Hypothalamus (tissue), 51 donors: ENCODE measurements at places on chromosomes 1 and 21.
A peak's percentile ranks its signal among the peaks of the same experiment; 100 is the strongest.

DNA sequence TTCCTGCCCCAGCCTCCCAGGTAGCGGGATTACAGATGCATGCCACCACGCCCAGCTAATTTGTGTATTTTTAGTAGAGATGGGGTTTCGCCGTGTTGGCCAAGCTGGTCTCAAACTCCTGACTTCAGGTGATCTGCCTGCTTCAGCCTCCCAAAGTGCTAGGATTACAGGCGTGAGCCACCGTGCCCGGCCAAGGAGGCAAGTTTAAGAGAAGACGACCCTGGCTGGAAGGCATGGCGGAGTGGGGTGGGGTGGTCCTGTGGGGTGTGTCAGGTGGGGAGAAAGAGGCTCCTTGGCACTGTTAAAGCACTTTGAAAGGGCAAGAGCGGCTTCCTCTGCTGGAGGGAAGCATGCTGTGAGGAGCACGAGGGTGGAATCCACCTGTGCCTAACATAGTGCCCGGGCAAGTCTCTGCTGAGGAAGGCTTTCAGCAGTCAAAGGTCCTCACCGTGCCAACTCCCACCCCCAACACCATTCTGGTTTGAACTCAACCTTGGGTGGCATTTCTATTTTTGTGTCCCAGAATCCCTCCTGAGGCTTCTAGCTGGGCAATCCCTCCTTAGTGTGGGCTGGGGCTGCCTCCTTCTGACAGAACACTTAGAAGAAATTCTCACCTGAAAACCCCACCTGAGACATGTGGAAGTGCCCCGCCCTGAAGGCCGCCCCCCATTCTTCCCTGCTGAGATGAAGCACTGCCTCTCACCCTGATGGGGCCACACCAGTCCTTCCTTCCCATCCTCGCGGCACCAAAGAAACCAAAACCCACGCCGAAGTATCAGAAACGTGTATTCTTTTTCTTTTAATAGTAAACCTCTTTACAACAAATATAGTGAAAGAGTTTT lies 37.4 kb downstream of the MEF2D start:
- DNase-seq = no peak

DNA sequence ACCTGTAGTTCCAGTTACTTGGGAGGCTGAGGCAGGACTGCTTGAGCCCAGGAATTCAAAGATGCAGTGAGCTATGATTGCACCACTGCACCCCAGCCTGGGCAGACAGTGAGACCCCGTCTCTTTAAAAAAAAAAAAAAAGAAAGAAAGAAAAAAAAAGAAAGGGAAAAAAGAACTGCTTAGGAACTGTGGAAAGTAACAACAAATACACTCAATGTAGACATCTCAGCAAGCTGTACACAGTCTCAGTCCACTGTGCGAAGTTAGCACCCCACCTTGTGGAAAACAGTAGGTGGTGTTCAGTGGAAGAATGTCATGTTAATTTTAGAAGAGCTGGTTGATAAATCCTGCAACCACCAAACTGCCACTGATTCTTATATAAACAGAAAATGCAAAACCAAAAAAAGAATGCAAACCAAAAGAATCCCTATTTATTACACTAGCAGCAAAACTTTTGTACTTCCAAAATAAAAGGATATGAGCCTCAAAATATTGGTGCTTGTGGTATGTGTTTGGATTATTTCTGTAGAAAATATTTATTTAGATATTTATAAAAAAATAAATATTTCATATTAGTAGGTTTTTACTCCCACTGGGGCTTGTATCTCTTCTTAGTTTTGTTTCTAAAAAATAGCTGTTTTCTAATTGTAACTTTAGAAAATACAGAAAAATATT lies 31.1 kb downstream of the ALG14 start:
- no peak for DNase-seq

- no peak for DNase-seq
Measured at GRCh38 chr1:211324992-211325775, 1.4 kb upstream of the TRAF5 start.

GRCh38 chr1:218624052-218624451 lies 278.9 kb downstream of the TGFB2 start:
- DNase-seq = no peak

DNA sequence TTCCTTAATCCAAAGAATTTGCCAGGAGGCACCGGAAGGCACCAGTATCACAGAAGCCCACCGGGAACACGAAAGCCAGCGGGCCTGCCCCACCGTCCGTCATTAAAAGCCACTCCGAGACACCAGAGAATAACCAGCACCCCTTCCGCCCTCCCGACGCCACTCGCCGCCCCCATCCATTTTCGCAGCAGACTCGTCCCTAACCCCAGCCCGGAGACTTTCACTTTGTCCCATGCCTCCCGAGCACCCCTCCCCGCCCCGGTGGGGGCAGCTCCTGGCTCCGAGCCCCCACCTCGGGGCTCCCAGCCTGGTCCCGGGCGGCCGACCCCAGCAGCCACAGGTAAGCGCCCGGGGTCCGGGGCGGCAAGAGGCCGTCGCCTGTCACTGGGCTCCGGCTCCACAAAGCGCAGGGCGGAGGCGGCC lies 105.4 kb downstream of the SLC45A1 start:
- no peak for DNase-seq

DNA sequence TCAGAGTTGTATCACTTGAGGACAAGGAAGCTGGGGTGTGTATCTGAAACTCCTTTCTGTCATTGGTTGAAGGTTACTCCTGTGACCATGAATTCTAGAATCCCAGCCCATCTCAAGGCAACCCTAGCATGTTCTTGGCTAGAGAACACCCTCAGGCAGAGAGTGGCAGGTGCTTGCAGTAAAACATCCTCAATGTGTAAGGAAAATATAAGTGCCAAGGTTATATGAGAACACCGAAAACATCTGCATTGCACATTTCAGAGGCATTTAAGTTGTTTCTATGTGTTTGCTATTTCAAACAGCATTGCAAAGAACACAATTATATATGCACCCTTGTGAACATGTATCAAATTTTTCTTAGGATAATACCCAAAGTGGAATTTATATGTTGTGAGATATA lies 471.9 kb downstream of the USP25 start:
- DNase-seq = no peak

DNA sequence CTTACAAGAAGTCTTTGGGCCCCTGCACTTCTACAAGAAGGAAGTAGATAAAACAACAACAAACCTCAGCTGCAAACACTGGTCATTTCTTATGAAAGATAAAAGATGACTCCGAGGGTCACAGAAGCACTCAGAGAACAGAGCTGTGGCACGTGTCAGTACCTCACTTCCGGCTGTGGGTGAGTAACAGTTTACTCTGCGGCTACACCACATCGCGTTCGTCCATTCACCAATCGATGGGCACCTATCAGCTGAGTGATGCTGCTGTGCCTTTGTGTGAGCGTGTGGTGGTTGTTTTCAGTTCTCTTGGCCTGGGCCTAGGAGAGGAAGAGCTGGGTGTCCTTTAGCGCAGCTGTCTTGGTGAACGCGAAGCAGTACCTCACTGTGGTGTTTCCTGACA lies 49.9 kb downstream of the COL6A1 start:
- no peak for DNase-seq

DNA sequence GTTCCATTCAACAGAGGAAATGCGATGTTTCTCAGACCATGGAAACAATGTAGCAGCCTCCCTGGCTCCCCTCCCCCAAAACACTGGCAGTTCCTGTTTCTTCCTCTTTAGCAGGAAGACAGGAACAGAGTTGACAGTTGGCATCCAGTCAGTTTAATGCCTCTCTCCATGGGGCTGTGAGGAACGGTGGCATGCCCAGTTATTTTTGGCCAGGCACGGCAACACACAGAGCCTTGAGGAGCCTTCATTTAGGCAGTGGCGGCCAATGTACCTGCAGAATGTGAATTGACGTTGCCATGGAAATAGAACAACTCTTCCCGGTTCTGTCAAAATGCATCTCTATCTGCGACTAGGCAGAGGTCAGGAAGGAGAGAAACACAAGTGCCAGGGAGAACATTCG lies 330.6 kb downstream of the DSCAM start:
- DNase-seq = peak; percentile 22

GRCh38 chr1:6037338-6037762 lies 8.3 kb upstream of the KCNAB2 start:
- no peak for DNase-seq

GRCh38 chr1:221783437-221783836 lies 41.5 kb upstream of the DUSP10 start:
- no peak for DNase-seq

DNA sequence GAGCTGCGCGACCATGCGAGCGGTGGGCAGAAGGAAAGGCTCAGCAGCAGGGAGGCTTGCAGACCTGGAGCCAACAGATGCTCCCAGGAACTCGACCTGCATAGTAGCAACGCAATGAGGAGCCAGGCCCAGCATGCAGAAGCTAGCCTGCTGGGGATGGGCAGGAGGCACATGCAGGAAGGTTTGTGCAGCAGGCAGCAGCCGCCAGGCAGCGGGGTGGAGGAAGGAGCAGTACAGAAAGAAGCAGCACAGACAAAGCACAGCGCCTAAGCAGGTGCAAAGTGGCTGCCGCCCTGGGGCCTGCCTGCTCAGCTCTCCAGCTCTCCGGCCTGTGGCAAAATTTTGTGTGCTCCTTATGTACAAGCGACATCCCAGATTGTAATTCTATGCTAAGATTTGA lies 213.5 kb upstream of the MAP1LC3C start:
- no peak for DNase-seq

- no peak for DNase-seq
Measured at GRCh38 chr1:11412141-11412540, 66.8 kb upstream of the DISP3 start.

DNA sequence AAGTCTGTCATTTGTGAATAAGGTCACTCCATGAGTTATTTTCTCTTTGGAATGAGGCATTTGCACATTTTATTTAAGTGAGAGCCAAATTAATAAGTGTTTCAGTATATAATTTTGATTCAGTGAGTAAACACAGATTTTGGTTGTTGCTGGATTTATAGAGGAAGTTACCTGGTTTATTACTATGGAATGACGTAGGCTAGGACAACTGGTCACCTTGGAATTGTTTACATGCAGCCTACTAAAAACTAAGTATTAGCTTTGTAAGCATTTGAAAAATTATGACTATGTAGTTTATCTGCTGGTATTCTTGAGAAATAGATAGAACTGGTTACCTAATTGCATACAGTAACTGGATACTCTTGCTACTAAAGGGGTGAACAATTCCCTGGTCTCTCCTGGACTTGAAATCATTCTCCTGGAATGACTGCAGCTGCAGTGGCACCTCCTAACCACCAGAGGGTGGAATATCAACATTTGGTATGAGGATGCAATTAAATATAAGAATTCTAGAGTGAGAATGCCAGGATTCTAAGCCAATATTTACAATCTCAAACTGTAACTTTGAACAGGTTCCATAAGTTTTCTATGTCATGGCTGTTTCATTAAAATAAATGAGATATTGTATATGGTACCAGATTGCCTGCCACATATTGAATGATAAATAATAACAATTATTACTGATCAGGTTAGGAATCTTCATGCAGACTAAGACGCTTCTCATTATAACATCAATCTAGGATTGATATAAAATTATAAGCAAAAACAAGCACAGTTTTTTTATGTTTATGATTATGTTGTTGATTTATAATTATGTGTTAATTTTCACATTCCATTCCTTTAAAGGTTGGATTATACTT lies 3.5 kb upstream of the KRTAP27-1 start:
- no peak for DNase-seq

DNA sequence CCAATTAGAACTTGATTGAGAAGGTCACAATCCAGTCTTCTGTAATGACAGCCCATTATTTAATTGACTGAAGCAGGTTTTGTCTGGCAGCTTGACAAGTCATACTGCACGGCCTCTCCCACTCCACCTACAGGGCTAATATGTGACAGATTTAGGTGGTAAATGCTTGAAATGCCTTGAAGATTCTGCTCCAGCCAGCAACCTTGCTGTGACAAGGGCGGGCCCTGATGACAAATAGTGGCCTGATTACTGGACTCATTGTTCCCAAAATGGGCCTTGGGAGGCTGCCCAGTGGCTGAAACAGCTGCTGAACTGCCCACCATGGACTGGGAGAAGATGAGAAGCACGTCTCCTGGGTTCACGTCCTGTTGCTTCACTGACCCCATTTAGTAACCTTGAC lies 30.0 kb upstream of the CRNN start:
- DNase-seq = no peak

GRCh38 chr1:7378346-7379130 lies 392.6 kb upstream of the VAMP3 start:
- DNase-seq = no peak
